Fibroblast of skin of right biceps (primary cell): ENCODE measurements at places on chromosomes 13 and 19.

- DNase-seq: no peak
Measured at GRCh38 chr13:66099825-66100224, 1130.3 kb downstream of the PCDH9 start.

DNA sequence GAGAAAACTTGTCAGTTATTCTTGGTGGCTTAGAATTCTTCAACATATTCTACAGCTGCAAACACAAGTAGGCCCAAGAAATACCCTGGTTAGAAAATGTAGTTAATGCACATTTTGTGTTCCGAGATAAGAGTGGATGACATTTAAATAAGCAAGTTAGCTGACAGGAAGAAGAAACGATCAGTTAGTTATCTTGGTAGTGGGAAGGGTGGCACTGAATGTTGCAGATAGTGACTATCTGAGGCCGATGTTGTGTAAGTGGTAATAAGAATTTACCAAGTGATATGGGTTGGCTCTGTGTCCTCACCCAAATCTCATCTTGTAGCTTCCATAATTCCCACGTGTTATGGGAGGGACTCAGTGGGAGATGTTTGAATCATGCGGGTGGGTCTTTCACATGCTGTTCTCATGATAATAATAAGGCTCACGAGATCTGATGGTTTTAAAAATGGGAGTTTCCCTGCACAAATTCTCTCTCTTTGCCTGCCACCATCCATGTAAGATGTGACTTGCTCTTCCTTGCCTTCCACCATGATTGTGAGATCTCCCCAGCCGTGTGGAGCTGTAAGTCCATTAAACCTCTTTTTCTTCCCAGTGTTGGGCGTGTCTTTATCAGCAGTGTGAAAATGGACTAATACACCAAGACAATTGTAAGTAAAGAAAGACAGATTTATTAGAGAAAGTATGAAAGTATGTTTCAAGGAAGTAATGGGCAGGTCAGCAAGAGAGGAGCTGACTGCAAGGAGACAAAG, 10.9 kb upstream of the AKAP11 start:
- no peak for DNase-seq

DNA sequence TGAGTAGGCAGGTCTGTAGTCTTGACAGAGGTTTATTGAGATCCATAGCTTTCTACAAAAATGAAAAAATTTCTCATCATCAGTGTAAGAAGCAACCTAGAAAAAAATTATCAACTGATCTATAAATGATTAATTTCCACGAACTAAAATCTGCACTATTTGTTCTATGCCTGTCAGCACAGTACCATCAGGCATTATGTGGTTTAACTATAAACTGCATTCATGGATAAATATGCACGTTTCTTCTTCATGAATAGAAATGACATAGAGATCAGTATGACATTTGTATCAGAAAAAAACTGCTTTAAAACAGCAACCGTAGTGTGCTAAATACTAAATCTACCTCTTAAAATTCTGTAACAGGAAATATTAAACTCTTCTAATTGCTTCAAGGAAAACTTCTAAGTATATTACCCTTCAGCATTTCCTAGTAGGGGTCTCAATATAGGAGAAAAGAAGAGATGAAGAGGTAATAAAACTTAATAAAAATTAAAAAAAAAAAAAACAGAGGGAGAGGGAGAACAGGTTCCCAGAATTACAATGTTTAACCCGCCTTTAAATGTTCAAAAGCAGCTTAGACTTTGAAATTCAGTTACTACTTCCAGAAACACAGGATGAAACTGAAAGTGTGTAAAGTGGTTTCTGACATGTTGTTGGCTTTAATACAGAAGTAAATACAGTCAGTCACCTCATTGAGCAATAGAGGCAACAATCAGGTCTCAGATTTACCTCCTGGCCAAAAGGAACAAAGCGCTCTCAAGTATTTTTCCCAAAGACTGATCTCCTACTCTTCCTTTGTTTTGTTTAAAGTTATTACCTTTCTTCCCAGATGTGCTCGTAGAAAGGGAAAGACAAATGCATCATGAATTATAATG, 144.4 kb downstream of the DIAPH3 start:
- DNase-seq: no peak

DNA sequence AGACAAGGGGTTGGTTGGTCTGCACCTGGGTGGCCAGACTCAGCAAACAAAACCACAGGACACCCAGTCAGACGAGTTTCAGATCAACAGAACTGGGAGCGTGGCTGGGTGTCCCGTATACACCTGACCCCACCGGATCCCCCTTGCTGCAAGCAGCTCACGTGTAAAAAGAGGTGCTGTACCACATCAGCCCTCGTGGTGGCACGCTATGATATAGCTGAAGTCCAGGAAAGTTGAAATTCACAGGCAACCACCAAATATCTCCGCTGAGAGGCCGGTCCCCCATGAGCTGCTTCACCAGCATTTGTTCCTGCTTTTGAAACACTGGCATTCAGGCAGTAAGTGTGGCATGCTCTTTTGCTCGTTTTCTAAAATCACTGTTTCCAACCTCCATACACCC, 92.3 kb downstream of the TUBA3C start:
- no peak for DNase-seq

DNA sequence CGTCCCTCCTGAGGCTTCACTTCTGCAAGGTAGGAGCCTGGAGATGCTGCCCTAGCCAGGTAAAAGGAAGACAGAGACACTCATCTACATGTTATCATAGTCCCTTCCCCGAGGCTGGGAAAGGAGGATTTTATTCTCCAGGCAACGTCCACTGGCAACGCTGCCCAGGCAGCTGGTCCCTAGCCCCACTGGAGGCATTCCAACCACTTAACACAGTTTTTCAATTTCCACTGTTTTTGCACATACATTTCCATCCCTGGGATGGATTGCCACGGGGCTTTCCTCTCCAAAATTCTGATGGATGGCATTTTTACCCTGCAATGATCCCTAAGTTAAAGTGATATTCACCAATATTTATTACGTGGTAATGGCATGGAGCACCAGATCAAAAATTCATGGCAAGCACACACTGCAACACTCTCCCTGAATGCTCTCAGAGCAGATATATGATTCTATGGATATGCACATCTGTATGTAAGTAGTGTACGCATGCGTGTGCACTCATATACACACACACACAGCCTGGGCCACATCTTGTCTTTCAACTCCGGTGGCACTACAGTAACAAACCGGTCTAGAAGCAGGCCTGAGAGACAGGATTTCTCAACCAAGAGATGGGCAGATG, 322.3 kb upstream of the TSHZ3 start:
- DNase-seq: no peak

GRCh38 chr19:15498156-15498858, 10.0 kb upstream of the CYP4F22 start:
- no peak for DNase-seq

- DNase-seq: peak; percentile 98
Measured at GRCh38 chr19:35518313-35518712, 4.9 kb upstream of the DMKN start.

DNA sequence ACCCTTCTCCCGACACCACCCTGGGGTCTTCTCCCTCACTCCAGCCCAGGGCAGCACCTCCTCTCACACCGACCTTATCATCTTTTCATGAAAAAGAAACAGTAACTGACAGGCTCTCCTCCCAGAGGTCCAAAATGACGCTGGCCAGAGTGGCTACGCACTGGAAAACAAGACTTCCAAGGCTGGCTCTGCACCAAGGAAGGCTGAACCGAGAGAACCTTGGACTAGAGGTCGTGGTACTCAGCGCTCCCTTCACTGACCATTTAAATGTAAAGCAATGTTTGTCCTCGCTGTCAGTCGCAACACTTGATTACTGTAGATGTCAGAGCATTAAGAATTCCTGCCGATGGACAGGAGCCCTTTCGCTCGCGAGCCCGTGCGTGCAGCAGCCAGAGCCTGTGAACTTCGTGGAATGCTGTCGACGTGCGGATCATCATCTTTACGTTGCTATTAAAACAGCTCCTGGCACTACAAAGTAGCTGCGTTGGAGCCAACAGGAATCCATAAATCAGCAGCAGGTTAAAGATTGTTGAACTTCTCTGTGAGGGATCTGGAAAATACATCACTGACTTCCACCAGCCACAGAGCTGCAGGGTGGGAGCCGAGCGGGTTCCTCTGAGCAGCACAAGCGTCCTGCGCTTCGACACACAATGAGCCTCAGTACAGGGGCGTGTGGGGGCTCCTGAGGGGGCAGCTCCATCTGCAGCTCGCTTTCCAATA, 125.5 kb upstream of the MCF2L start:
- peak; percentile 12 for DNase-seq

GRCh38 chr19:1066748-1067340, at the start of gene ARHGAP45:
TSS of gene ARHGAP45 (plus strand) at chr19:1067167. CDS start at chr19:1067406, 239 bp downstream.
- DNase-seq: no peak

DNA sequence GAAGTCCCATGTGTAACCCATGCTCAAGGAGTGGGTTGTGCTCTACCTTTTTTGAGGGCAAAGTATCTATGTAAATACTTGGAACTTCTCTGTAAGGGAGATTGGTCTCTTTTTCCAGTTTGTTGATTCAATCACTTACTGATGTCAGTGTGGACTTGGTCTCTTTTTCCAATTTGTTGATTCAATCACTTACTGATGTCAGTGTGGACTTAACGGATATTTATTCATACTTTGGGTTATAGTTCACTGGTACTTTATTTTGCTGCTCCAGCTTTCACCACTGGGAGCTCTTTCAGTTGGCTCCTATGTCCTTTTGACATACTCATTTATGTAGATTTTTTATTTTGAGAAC, 36.4 kb downstream of the COG3 start:
- DNase-seq: no peak

DNA sequence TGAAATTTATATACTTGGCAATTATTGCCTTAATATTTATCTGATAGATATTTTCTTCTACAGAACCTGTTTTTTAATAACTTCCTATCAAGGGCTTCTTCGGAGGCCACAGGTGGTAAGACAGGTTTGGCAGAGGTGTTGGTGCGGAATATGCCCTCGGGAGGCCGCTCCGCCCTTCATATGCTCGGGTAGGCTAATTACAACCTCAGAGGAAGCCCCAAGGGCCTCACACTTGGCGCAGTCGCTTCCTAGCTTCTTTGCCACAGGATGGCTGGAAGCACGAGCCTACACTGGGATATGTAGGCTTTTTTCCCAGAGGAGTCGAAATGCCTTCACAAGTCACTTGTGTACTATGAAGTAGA, 68.8 kb downstream of the LMO7 start:
- DNase-seq: no peak

DNA sequence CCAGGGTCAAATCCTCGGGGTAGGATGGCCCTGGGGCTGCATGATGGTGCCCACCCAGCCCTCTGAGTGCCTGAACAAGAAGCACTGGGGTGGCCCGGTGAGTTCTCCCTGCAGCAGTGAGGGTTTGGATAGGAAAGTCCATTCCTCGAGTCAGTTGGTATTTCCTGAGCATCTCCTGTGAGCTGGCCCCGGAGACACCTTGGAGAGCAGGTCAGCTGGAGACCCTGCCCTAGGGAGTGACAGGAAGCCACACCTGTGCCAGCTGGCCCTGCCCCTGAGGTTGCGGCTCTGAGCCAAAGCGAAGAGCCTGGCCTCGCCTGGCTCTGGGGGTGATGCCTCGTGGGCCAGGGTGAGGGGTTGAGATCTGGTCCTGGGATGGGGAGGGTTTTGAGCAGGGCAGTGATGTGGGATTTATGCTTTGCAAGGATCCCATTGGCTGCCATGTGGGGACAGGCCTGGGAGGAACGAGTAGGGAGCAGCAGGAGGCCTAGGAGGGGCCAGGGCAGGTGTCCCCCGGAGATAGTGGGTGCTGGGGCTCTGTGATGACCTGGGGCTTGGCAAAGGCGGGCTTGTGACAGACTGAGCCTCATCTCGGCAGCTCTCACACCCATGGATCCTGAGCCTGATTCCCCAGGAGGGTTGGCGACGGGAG, 16.0 kb downstream of the CRTC1 start:
- no peak for DNase-seq

DNA sequence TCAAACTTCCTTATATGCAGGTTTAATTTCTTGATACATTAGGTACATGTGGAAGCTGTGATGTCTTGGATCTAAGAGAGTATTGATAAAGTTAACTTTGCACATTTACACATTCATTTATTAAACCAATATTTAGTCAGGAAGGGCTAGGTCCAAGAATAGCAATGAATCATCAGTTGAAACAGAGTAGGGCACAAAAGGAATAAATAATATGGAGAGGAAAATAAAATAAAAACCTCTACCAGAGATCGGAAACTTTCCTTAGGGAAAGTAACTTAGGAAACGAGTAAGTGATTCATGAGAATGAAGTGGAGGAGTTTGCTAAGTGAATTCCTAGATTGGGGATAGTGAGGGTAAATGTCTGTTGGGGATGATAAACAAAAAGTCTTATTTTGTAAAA, 259.4 kb upstream of the DACH1 start:
- DNase-seq: no peak

- DNase-seq: no peak
Measured at GRCh38 chr19:35117116-35117515, 1.5 kb downstream of the FXYD3 start.

DNA sequence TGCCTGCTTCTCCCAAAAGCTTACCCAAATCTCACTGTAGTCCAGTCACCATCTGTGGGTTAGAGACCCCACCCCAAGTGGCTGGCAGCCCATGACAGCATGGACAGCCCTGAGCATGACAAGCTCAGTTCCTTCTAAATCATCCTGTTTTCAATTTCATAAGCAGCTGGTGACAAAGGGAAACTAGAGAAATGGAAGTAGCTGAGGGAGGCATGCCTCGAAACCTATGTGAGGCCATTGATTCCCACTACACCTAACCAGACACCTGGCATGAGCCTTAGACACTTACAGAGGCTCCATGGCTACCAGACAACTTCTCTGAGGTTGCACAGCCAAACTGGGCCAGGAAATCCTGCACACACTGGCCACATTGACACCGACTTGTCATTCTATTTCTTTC, 56.2 kb downstream of the ABCC4 start:
- DNase-seq: no peak

GRCh38 chr13:19158526-19159174, 23.0 kb downstream of the TUBA3C start:
- DNase-seq: no peak

DNA sequence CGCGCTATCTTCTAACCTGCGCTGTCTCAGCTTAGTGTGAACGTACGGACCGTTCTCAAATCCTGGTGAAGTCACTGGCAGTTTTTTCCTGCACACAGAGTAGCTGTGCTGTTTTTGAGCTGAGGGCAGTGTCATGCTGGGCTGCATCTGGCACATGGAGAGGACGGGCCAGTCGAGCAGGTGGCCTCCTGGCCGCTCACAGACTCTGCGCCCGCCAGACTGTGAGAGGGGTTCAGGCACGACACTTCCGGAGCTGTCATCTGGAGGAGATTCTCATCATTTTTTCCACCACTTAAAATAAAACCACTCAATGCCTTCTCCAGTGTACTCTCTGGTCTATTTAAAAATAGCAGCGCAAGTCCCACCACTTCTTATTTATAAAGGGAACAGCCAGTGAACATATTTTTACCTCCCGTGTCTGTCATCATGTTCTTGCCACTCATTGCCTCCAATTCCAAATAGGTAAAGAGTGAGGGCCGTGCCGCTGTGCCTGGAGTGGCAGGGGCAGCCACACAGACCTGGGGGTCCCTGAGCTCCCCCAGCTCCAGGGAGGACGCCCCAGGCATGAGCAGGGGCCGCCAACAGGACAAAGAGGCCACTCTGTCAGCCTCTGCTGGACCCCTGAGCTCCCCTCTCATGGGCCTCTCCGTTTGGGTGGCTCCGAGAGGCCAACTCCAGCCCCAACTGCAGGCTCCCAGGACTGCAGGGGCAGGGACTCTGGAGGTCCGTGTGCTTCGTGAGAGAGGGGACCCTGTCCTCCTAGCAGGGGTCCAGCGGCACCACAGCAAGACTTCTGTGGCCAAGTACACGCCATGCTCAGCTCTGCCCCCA, 36.9 kb upstream of the GRTP1 start:
- DNase-seq: peak; percentile 29

- peak; percentile 2 for DNase-seq
Measured at GRCh38 chr13:28805193-28805819, 14.8 kb upstream of the MTUS2 start.

- DNase-seq: peak; percentile 20
Measured at GRCh38 chr13:92590503-92590908, 636.1 kb upstream of the GPC6 start.

GRCh38 chr19:19296953-19297689, 23.2 kb downstream of the SUGP1 start:
- no peak for DNase-seq
